ENCODE measurements at places on chromosomes 1 and 21.

- no peak for ATAC-seq
These were observed 76.2 kb upstream of the KIAA1614 start for GRCh38 chr1:180836449-180836848.

- no peak for ATAC-seq
These were observed 2.3 kb downstream of the SERBP1 start for GRCh38 chr1:67427947-67428346.

GRCh38 chr21:41210426-41211059, 42.6 kb downstream of the BACE2 start:
- no peak for ATAC-seq

- no peak for ATAC-seq
These were observed 100.3 kb downstream of the GRIK3 start for GRCh38 chr1:36934061-36934460.

GRCh38 chr1:154351363-154352068, 26.2 kb downstream of the ATP8B2 start:
- ATAC-seq = no peak

GRCh38 chr1:196091397-196092135, 516.7 kb downstream of the KCNT2 start:
- no peak for ATAC-seq

- no peak for ATAC-seq
These were observed 1150.5 kb upstream of the TMPRSS15 start for GRCh38 chr21:19553919-19554615.

DNA sequence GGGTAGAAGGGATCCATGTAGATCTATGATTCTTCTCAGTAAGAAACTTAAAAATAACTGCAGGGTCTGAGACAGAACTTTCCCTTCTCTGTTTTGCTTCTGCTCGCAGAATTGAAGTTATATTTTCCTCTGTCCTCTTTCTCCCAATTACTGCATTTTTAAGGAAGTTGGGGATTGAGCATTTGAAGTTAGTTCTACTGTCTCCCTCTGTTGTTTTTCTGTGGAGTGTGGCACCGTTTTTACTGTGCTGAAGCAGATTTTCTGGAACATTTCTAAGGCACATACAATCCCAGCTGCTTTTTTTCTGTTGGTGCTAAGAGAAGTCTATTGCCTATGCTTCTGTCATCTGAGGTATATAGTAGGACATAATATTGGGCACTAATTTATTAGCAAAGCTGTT, 43.3 kb downstream of the RASAL2 start:
- ATAC-seq = no peak

- ATAC-seq = no peak
These were observed 37.1 kb upstream of the COL11A1 start for GRCh38 chr1:103145449-103145848.

DNA sequence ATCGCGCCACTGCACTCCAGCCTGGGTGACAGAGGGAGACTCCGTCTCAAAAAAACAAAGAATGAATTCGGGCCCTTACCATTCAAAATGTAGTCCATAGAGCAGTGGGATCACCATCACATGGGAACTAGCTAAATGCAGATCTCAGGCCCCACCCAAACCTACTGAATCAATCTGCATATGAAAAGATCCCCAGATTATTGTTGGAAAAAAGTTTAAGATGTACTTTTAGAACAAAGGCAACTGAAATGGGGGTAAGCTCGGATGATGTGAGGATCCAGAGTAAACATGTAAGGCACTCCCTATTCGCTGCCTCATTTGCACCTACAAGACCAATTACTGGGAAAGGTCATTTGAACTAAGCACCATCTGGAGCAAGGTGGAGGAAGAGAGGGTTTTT, 803 bp upstream of the FLAD1 start:
- ATAC-seq = no peak
